ENCODE measurements at places on chromosomes 6 and 20. TPM values are rescaled to one million over a fixed set of nuclear protein-coding genes. Genes with fewer than 3 reads are reported as not detected.

POLH gene
- 6.0 TPM for total RNA-seq

RAB5IF gene
- total RNA-seq: 78.5 TPM

ZSCAN23 gene
- 3.0 TPM for total RNA-seq

SKIC2 gene
- 26.5 TPM for total RNA-seq

FAM229B gene
- 10.1 TPM for total RNA-seq

KIF13A gene
- 81.3 TPM for total RNA-seq

GRCh38 chr6:26273673-26274588 is 91.1 kb upstream of the BTN3A2 start:
- ATAC-seq: no peak
- peaks cover 61% of the 10 kb centered on the region for H3K27me3 ChIP-seq
- no peaks in the 10 kb centered on the region for H3K4me1 ChIP-seq
- peak overlapping the region; percentile 79 for H3K4me3 ChIP-seq
- no peaks in the 10 kb centered on the region for H3K36me3 ChIP-seq

DNA sequence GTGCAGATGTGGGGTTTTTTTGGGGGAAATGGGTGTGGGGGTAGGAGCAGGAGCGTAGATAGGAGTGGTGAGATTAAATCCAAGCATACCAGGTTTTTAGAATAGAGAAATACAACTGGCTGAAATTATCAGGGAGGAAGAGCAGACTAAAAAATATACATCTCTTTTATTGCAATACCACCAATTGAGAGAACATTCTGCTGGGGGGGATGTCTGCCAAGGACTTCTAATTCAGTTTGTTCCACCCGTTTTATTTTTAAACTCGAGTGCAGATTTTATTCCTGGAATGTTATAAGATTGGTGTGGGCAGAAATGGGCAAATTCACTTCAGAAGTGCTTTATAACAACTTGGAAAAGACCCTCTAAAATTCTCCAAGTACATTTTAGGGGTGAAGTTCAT is 192.7 kb downstream of the GMPR start:
- no peak for ATAC-seq
- no peaks in the 10 kb centered on the region for H3K27me3 ChIP-seq
- H3K4me1 ChIP-seq: peaks cover 49% of the 10 kb centered on the region
- H3K4me3 ChIP-seq: no peak overlapping the region
- H3K36me3 ChIP-seq: no peaks in the 10 kb centered on the region

- no peaks in the 10 kb centered on the region for H3K36me3 ChIP-seq
- no peak overlapping the region for H3K4me3 ChIP-seq
- no peaks in the 10 kb centered on the region for H3K4me1 ChIP-seq
- no peak overlapping the region for H3K27ac ChIP-seq
- H3K27me3 ChIP-seq: no peaks in the 10 kb centered on the region
Measured at GRCh38 chr6:109840034-109840433, 138.1 kb upstream of the GPR6 start.

DNA sequence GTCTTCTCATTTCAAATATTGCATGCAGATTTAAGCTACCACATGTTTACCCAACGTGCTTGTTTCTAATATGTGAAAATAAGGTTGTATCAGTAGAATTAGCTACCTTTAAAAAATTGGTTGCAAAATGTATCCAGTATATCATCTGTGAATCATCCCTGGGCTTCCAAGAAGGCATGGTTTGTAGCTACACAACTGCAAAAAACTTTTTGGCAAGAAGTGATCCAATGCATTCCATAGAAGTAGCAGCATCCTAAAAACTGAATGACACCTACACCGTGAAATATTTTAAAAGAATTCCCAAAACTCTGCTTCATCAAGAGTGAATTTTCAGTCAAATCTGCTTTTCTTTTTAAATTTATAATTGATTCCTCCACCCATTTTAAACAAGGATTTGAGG is 89.1 kb downstream of the AIG1 start:
- no peak overlapping the region for H3K4me3 ChIP-seq
- ATAC-seq: no peak
- no peaks in the 10 kb centered on the region for H3K27me3 ChIP-seq

- no peaks in the 10 kb centered on the region for H3K27me3 ChIP-seq
- H3K4me3 ChIP-seq: no peak overlapping the region
- H3K36me3 ChIP-seq: no peaks in the 10 kb centered on the region
- no peaks in the 10 kb centered on the region for H3K4me1 ChIP-seq
Measured at GRCh38 chr6:32588156-32588555, 1.5 kb downstream of the HLA-DRB1 start.

- no peaks in the 10 kb centered on the region for H3K27me3 ChIP-seq
- H3K36me3 ChIP-seq: no peaks in the 10 kb centered on the region
- no peak for ATAC-seq
- H3K4me3 ChIP-seq: no peak overlapping the region
- no peak overlapping the region for H3K27ac ChIP-seq
Measured at GRCh38 chr6:34726055-34726454, 29.5 kb upstream of the ILRUN start.

GRCh38 chr20:7829031-7829430 is 111.2 kb downstream of the HAO1 start:
- no peak for ATAC-seq
- no peaks in the 10 kb centered on the region for H3K4me1 ChIP-seq
- no peak overlapping the region for H3K27ac ChIP-seq

Data from gastroesophageal sphincter (tissue), 4 donors.